Stimulated activated CD8-positive, alpha-beta memory T cell treated with anti-CD3 and anti-CD28 coated beads, Interleukin-4, amount 100 ng/mL, for 4 hours (primary cell): ENCODE measurements at places on chromosomes 4 and X.

GRCh38 chrX:46873746-46874145 lies 36.9 kb downstream of the RP2 start:
- DNase-seq = no peak

GRCh38 chrX:111881715-111882114 lies 5.7 kb downstream of the TRPC5OS start:
- no peak for DNase-seq

DNA sequence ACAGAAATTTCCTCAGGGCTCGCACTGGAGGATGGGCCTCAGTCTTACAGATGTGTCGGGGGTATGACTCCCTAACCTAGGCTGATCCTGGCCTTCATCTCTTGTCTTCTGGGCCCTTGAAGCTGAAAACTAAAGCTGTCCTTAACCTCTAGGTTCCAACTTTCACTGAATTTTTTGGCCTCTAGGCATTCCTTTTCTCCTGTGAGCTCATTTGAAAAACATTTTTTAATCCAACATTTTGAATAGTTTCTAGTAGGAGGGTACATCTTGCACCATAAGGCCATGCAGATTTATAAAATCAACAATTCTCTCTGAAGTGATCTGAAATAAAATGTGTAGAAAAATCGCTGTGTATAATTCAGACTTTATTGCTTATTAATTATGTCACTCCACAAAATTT lies 19.7 kb downstream of the RWDD4 start:
- no peak for DNase-seq

DNA sequence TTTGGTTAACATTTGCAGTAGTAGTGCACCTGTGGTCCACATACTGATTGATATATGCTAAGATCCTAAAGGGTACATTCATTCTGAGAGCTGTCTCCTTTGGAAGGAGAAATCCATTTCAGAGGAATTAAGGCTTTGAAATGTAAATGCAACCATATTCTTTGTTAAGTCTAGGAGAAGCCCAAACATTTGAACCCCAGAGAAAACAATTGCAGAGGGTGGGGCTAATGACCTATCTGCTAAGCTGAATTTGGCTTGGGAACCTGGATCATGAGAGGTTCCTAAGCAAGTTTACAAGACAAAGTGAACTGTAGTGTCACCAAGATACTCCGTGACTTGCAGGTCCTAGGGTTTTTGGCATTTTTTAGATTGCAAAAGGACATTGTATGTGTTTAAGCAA lies 41.2 kb downstream of the LAS1L start:
- no peak for DNase-seq

- no peak for DNase-seq
Measured at GRCh38 chrX:103531002-103531401, 11.7 kb upstream of the RAB40A start.

- no peak for DNase-seq
Measured at GRCh38 chr4:24965627-24966026, 52.8 kb upstream of the CCDC149 start.

GRCh38 chr4:84218031-84218430 lies 281.1 kb downstream of the NKX6-1 start:
- DNase-seq = no peak

GRCh38 chr4:749698-750666 lies 44.4 kb downstream of the PCGF3 start:
- no peak for DNase-seq

GRCh38 chr4:3074846-3075651 lies 568 bp downstream of the HTT start:
- no peak for DNase-seq

GRCh38 chrX:123436512-123437136 lies 252.5 kb downstream of the GRIA3 start:
- no peak for DNase-seq
